Vagina (tissue), 2 donors: ENCODE measurements at places on chromosomes 6 and 20.

DNA sequence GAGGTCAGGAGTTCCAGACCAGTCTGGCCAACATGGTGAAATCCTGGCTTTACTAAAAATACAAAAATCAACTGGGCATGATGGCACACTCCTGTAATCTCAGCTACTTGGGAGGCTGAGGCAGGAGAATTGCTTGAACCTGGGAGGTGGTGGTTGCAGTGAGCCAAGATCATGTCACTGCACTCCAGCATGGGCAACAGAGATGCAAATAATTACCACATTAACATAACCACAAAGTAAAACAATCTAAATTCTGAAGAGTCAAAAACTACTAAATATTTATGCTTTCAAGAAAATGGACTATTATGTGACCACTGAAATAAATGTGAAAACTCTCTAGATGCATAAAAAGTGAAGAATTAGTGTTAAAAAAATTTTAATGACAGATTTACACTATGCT lies 59.9 kb downstream of the CYP39A1 start:
- no peak for DNase-seq

DNA sequence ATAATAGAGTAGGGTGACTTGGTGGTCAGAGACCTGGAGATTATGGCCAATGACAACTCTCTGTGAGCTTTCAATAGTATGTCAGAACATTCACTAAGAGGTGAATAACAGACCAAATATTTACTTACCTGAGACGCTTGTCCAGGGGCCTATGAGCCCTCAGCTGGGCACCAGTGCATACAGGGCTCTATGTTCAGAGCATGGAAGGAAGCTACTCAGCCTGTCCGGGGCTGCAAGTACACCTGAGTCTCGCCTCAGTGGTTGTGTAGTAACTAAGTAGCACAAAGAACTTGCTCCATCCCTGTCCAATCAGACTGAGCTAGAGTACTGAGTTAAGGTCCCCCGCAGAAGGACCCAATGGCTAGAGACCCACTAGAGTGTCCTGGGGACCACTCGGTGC lies 11.6 kb upstream of the SCGN start:
- DNase-seq, result no peak

DNA sequence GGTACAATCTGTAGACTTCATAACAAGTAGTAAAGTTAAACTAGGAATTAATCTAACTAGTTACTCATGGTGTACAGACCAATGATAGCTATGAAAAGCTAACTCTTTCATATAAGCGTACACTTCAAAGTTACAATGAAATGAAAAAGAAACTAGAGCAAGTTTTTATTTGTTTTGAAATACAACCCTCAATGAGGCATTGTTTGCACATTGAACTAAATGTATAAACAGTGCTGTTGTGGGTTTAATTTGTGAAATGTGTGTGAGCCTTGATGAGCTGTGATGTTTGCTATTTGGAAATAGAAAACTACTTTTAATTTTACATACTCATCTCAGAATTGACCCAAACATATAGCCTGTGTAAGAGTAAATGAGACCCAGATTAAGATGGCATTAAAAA lies 11.1 kb upstream of the EYA4 start:
- DNase-seq, result no peak

DNA sequence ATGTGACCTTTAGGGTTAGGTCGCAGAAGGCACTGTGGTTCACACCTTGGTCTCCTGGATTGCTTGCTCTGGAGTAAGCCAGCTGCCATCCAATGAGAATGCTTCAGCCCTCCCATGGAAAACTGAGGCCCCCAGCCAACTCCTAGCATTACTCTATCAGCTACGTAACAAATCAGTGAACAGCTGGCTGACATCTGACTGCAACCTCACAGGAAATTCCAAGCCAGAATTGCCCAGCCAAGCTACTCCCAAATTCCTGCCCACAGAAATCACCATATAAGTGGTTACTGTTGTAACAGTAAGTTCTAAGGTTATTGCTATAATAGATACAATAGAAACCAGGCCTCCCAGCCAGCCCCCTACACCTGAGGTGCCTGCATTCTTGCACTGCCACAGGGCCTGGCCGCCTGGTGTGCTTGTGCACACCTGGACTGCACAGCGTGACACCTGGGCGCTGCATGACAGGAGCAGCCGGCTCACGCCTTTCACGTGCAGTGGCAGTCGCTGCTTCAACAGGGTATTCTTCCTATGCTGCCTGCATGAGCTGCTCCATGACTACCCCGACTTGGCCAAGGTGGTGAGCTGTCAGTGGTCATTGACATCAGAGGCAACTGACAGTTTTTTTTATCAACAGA lies 429.7 kb upstream of the RUNX2 start:
- no peak for DNase-seq

- DNase-seq, result no peak
Observed at GRCh38 chr6:52642368-52642767, 28.5 kb upstream of the TMEM14A start.

DNA sequence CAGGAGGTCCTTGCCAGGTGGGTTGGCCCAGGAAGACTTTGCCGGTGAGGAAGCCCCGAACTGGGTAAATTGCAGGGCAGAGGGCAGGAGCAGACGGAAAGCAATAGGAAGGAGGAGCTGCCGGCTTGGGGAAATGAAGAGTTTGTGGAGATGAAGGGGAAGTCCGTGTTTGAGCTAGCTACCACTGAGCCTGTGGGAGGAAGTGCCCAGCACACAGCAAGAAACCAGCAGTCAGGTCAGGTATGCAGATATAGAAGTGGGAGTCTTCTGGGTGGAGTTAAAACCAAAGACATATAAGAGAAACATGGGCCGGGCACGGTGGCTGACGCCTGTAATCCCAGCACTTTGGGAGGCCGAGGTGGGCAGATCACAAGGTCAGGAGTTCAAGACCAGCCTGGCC lies 34.7 kb downstream of the CD24 start:
- no peak for DNase-seq

DNA sequence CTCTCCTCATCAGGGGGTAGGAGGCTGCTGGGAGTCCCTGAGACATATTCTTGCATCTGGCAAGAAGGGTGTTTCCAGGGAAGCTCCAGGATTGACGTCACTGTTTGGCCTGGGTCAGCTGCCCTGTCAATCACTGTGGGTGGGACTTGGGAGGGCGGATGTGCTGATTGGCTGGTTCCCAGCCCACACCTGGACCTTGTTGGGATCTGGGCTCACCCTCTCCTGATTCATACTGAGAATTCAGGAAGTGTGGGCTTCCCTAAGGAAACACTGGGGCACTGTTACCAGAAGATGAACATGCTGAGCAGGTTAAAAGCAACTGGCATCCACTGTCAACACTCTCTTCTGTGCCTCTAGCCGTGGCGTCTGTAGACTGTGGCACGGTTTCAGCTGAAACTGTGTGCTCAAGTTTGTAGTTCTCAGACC lies 36.5 kb downstream of the CDH26 start:
- DNase-seq, result no peak

- no peak for DNase-seq
Observed at GRCh38 chr6:16136621-16137450, 8.0 kb downstream of the MYLIP start.

GRCh38 chr20:23542801-23543200 lies 25.5 kb downstream of the CST9L start:
- DNase-seq, result no peak

GRCh38 chr6:127176146-127176545 lies 57.7 kb downstream of the RSPO3 start:
- no peak for DNase-seq

- DNase-seq, result no peak
Observed at GRCh38 chr6:149264629-149265028, 52.9 kb upstream of the TAB2 start.

DNA sequence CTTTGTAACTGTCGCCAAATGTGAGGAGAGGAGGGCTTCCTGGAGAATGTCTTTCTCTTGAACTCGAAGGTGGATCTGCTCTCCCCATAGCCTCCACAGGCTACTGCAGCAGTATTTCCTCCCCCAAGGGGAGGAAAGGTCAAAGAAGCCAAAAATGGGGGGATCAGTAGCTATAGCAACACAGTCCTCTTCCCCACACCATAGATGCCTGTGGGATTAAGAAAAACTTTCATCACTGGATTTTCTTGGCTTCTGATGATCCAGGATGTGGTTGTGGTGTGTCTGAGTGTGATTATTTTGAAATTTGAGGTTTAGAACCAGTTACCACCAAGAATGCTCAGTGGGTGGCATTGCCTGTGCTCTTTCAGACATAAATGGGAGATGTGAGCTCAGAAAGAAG lies 140.1 kb upstream of the SPACA1 start:
- no peak for DNase-seq

DNA sequence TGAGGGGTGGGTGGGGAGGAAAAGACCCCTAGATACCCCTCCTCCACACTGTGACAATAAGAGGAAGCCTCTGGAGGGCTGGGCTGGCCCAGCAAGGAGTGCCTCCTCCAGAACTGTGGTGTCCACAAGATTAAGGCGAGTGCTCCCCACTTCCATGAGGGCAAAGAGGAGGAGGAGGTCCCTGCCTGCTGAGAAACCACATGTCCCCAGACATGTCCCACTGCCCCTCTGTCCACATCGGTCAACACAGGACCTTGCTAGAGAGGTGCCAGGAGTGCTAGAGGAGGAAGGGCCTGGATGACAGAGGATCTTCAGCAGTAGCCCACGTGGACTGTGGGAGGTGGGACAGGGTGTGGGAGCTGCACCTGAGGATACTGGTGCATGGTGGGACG lies 3.1 kb downstream of the RAET1G start:
- no peak for DNase-seq

- no peak for DNase-seq
Observed at GRCh38 chr6:117818449-117818848, 88.6 kb upstream of the SLC35F1 start.

GRCh38 chr6:138291036-138291848 lies 73.0 kb upstream of the PBOV1 start:
- DNase-seq, result no peak
